ENCODE measurements at places on chromosomes 6 and 20. TPM values are rescaled to one million over a fixed set of nuclear protein-coding genes. Genes with fewer than 3 reads are reported as not detected.

The TSPO2 gene
- not detected for total RNA-seq

GRCh38 chr20:60502881-60503280 is 544.7 kb downstream of the CDH26 start:
- H3K27ac ChIP-seq, result no peak overlapping the region
- no peak overlapping the region for H3K4me3 ChIP-seq
- no peaks in the 10 kb centered on the region for H3K36me3 ChIP-seq
- no peak for DNase-seq

DNA sequence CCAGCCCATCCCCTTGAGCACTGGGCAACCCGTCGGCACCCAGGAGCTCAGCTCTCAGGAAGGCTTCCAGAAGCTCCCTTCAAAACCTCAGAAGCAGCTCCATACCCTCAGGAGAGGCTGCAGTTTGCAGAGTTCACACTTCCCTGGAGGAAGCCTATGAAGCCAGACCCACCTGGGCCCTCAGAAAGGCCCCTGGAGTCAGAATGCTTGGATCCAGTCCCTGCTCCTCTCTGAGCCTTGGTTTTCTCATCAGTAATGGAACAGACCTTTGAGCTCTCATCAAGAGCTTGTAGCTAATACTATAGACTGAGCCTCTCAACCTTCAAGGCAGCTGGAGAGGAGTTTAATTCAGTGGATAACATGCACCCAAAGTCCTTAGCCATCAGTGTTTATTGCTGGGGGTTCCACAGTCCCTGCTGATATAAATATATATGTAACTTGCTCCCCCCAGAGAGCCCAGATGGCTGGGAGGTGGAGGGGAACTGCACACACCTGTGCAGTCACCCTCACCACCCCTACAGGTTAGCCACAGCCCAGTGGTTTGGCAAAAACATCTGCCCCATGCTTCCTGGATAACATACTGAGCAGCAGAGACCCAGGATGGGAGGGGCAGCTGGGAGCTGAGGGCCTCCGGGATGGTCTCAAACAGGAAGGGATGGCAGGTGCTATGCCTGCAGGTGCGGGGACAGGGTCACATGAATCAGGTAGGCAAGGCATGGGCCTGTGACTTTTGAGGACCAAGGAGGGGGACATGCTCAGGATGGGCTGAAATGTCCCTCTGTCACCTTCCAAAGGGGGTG is 120.1 kb downstream of the SNX5 start:
- no peak overlapping the region for H3K4me3 ChIP-seq
- H3K27ac ChIP-seq, result no peak overlapping the region
- H3K27me3 ChIP-seq, result no peaks in the 10 kb centered on the region
- no peak for DNase-seq
- H3K36me3 ChIP-seq, result no peaks in the 10 kb centered on the region
- peaks cover 17% of the 10 kb centered on the region for H3K4me1 ChIP-seq

The SLA2 gene
- total RNA-seq, result 0.16 TPM

GRCh38 chr6:18099511-18099910 is 23.0 kb downstream of the NHLRC1 start:
- H3K27ac ChIP-seq, result no peak overlapping the region
- H3K36me3 ChIP-seq, result no peaks in the 10 kb centered on the region
- H3K27me3 ChIP-seq, result no peaks in the 10 kb centered on the region
- DNase-seq, result no peak
- H3K4me1 ChIP-seq, result peaks cover 22% of the 10 kb centered on the region

The SUMO4 gene
- total RNA-seq, result 1.8 TPM

GRCh38 chr20:59518881-59519706 is 85.2 kb upstream of the PHACTR3 start:
- DNase-seq, result no peak
- H3K4me3 ChIP-seq, result no peak overlapping the region
- H3K36me3 ChIP-seq, result no peaks in the 10 kb centered on the region
- peaks cover 23% of the 10 kb centered on the region for H3K4me1 ChIP-seq
- peaks cover 59% of the 10 kb centered on the region for H3K27me3 ChIP-seq
- H3K27ac ChIP-seq, result no peak overlapping the region
